NCI-H1694 treated with DMSO at 0.1 percent for 48 hours (cell line): ENCODE measurements at places on chromosomes 7 and 10.
A peak's percentile ranks its signal among the peaks of the same experiment; 100 is the strongest.

DNA sequence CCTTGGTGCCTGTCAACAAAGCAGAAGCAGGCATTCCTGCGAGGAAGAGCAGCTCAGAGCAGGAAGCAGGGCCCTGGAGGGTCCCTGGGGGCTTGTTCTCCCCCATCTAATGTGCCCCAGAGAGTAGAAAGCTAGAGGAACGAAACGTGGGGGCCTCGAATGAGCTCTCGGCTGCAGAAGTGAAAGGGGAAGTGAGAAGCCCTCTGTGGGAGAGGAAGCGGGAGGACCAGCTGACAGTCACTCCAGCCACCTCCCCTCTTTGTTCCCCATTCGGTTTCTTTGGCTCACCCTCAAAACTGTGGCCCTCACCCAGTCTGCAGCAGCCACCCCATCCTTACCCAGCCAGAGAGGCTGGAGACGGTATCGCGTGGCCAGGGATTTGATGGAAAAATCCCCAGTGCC, 25.0 kb downstream of the C10orf105 start:
- DNase-seq: no peak

DNA sequence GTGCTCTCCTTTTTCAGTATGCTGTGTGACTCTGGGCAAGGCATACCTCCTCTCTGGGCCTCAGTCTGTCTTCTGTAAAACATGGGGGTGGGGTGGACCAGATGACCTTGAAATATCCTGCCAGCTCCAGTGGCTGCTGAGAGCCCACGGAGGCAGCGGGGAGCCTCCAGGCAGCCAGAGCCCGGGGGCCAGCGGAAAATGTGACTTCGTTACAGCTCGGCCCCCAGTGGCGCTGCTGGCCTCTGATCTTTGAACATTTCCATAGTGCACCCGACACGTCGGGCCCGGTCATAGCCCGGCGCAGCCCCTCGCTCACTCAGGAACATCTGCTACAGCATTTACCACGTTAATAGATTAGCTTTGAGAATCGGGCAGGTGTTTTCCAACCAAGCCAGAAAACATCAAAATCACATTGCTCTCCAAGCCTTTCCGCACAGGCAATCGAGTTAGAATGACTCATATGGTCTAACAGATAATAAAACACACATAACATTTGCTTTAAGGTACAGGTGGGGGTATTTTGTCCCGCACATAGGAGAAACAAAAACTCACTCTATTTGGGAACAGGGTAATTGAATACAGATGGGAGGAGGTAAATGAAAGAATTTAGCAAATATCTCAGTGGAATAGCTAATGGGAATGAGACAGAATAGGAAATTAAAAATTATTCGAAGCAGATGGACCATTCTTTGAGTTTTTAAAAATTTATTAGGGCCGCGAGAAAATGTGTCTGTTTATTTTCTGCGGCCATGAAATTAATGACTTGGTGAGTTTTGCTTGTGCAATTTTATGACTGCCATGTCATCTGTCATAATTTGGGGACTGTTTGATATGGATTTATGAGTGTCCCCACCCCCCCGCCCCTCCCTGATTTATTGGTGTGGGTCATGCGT, 26.3 kb upstream of the COMTD1 start:
- peak; percentile 33 for DNase-seq

DNA sequence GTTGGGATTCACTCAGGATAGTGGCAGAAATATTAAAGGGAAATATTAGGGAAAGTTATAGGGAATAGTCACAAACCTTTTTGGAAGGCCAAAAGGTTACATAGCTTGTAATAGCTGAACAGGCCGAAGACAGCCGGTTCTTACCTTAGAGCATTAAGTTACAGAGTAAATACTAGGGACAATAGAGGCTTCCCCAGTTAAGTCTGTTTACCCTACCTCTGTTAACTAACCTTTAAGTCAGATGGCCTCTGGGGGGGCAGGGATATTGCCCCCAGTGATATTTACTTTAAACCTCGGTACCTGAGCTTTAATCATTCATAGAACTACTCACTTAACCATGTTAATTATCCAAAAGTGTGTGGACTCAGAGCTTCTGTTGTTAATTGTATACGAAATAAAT, 7.4 kb downstream of the POLR1F start:
- no peak for DNase-seq

DNA sequence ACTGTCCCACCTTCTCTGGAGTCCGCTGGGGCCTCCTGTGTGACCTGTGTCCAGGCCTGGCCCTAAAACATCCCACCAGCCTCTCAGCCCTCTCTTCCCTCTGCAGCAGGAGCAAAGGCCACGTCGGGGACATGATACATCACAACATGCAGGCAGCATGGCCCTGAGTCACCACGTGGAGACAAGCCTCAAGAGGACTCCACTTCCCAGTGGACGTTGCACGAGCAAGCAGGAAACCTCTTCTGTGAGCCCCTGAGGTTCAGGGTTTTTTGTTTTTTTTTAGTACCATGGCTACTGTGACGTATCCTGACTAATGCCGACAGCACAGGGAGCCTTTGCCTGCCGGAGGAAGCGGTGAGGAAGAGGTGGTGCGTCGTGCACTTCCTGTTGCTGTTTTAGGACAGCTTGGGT, 165.9 kb downstream of the DNAJB6 start:
- DNase-seq: no peak

DNA sequence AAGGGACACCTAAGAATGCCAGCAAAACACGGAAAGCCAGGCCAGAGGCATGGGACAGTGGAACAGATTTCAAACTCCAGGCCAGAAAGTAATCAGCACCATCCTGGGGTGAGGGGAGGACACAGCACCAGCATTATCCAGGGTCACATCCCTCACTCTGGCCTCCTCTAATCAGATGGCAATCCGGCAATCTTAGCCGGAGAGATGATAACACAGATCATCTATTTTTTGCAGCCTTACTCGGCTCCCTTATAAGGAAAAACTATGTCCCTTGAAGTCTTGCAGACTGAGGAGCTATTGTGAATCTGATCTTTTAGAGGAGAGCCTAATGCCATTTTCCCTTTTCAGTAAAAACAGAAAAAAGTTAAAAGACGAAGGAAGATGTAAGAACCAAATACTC, 16.5 kb downstream of the TRIL start:
- no peak for DNase-seq

DNA sequence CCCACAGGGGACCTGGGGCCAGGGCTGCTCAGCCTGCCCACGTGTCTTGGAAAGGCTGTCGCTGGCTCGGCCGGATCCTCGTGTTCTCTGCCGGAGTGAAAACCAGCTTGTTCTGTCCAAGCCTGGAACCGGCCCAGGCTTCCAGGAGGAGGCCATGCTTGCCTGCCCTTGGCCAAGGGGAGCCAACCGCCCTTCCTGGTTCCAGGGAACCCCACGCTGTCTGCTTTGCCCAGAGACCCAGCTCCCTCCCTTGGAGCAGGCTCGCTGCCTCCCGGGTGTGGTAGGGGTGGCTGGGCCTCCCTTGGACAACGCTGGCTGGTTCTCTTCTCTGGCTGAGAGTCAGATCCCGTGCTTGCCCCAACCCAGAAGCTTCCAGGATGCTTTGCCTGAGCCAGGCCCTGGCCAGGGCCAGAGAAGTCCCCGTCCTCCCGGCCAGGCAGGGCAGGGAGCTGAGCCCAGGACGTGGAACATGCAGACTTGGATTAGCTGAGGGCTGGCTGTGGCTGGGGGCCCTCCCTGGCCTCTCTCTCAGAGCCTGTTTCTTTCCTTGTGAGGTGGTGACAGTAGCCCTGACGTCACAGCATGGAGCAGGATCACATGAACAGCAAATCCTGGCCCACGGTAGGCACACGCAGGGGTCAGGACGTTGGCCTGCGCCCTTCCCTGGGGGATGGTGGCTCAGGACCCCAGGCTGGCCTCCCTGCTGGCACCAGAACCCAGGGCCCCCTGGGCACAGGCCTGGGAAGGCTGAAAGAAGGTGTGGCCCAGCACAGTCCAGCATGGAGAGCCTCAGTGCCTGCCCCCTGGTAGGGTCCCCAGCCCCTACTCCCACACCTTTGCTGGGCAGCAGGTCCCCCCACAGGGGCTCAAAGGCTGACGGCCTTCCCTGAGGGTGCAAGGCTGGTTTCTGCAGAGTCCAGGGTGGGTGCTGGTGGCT, 67.5 kb downstream of the PWWP2B start:
- no peak for DNase-seq

GRCh38 chr10:31352436-31353226, 33.6 kb downstream of the ZEB1 start:
- DNase-seq: no peak

- DNase-seq: no peak
These were observed 221.6 kb downstream of the RPS24 start for GRCh38 chr10:78255214-78255613.

DNA sequence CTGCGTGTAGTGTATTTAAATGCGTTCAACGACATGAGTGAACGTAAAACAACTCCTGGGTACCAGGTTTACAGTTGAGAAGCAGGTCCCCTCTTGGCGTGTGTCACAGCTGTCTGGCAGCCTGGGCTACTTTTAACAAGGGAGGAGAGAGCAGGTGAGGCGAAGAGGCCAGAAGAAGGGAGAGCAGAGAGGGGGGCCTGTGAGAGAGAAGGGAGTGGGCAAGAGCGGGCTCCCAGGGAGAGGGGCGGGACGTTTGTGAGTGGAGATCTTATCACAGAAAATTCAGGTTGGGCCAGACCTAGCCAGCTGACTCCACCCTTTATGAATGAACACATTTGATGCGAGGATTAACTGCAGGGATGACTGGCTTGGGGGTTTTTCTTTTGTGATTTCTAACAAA, 154.0 kb downstream of the CAMK1D start:
- no peak for DNase-seq

GRCh38 chr10:105875050-105875449, 1234.0 kb downstream of the SORCS3 start:
- no peak for DNase-seq

GRCh38 chr7:14073543-14073942, 84.1 kb upstream of the ETV1 start:
- no peak for DNase-seq

GRCh38 chr7:86918245-86918644, 141.2 kb downstream of the ELAPOR2 start:
- no peak for DNase-seq

- no peak for DNase-seq
These were observed 460.5 kb upstream of the GHITM start for GRCh38 chr10:83678850-83679249.

- DNase-seq: no peak
These were observed 35.2 kb upstream of the ITPRID1 start for GRCh38 chr7:31478721-31479120.

GRCh38 chr10:4147245-4147644, 362.2 kb upstream of the KLF6 start:
- no peak for DNase-seq

GRCh38 chr7:121330053-121330833, 1.4 kb downstream of the WNT16 start:
- DNase-seq: peak; percentile 66

DNA sequence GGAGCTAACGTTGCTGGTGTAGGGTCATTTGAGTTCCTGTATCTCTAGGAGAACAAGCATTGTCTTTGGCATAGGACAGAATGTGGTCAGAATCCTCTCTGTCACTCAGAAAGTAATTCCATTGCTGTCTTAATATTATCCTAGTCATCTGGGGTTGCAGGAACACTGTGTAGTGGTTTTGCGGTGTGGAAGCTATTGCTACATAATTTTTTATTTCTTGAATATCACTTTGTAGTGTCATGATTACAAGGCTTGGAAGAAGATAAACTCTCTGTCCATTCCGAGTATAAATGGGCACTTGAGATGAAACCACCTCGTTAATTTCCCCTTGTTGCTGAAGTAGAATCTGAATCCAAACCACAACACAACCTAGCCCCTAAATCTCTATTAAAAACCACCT, 919.2 kb downstream of the LRMDA start:
- DNase-seq: no peak

GRCh38 chr10:77380191-77380590, 257.4 kb downstream of the KCNMA1 start:
- no peak for DNase-seq

GRCh38 chr7:2540641-2541051, 14.7 kb downstream of the BRAT1 start:
- DNase-seq: no peak

DNA sequence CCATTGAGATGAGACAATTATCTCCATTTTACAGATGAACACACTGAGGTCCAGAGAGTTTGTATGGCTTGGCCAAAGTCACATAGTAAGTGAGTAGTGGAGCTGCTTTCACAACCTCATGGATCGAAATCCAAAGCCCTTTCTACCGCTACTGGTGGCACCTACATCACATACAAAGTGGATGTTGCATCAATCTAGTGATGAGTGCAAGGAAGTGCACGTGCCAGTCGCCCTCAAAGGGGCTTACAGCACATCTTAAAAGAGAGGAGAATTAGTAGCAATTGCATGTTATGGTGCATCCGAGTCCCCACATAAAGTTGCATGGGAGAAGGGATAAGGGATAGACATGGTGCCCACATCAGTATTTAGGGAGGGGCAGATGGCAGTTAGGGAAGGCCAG, 31.0 kb upstream of the GPR26 start:
- DNase-seq: no peak

DNA sequence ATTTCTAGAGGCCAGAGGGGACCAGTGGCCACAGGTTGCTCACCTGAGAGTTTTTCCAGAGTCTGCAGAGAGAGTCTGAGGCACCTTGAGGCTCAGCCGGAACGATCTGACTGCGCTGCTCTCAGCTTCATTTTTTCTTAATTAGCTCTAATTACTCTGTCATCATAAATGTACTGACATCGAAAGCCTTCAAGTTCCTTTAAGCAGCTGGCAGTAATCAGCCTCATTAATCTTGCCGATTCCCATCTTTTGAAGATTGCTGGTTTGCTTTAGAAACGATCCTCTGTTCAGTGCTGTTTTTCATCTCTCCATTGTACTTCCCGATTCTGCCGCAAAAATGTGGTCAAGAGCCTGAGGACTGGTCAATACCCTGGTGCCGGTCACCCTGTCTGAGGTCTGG, 454.7 kb downstream of the TYW1 start:
- no peak for DNase-seq

- no peak for DNase-seq
These were observed 255.2 kb downstream of the ABCA13 start for GRCh38 chr7:48426331-48426965.

DNA sequence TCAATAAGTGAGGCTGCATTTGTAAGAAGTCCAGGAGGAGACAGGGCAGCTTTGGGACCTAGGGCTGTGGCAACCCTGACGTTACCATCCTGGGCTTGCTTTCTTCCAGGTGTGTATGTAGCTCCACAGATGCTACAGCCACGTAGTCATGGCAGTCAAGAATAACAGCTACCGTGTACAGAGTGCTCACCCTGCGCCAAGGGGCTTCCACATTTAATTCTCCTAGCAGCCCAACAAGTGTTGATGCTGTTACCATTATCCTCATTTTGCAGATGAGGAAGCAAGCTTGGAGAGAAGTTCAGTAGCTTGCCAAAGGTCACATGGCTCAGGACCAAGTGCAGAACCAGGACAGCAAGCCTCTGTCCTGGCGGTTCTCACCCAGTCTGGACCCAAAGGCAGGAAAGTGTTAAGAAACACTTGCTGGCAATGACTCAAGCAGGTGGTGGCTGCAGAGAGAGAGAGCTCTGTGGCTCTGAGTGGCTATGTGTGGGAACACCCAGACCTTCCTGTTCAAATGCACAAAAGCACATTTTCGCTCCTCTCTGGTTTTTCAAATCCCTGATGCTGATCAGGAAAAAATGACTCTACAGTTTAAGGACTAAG, 89.8 kb downstream of the CREM start:
- no peak for DNase-seq

GRCh38 chr10:132078746-132079345, 13.1 kb downstream of the JAKMIP3 start:
- no peak for DNase-seq

GRCh38 chr10:97731346-97732051, 5.4 kb upstream of the ZFYVE27 start:
- DNase-seq: peak; percentile 52
